Activated CD4-positive, alpha-beta T cell treated with anti-CD3 and anti-CD28 coated beads for 24 hours (primary cell): ENCODE measurements at places on chromosomes 11 and 22.
A peak's percentile ranks its signal among the peaks of the same experiment; 100 is the strongest.

GRCh38 chr11:94657629-94658028, 90.5 kb downstream of the PIWIL4 start:
- no peak for DNase-seq

GRCh38 chr11:73980001-73980961, 2.4 kb downstream of the UCP2 start:
- peak; percentile 43 for DNase-seq

- DNase-seq, result peak; percentile 14
These were observed 3.2 kb upstream of the CACNA1I start for GRCh38 chr22:39567135-39567946.

DNA sequence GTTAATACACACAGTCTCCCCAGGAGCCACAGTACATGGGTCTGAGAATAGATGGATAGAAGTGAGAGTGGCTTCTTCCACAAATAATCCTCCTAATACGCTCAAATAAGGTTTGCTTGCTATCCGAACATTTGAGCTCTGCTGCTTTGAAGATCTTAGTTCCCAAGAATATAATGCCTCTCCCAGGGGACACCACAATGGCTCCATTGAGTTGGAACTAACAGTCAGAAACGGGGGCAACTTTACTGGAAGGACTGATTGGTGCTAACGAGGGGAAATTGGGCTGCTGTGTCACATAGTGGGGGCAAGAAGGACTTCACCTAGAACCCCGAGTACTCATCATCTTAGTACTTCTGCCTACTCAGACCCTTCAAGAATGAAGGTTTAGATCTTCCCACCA, 66.2 kb downstream of the IGLL5 start:
- DNase-seq, result no peak

GRCh38 chr11:15289723-15290122, 175.0 kb downstream of the INSC start:
- DNase-seq, result no peak

DNA sequence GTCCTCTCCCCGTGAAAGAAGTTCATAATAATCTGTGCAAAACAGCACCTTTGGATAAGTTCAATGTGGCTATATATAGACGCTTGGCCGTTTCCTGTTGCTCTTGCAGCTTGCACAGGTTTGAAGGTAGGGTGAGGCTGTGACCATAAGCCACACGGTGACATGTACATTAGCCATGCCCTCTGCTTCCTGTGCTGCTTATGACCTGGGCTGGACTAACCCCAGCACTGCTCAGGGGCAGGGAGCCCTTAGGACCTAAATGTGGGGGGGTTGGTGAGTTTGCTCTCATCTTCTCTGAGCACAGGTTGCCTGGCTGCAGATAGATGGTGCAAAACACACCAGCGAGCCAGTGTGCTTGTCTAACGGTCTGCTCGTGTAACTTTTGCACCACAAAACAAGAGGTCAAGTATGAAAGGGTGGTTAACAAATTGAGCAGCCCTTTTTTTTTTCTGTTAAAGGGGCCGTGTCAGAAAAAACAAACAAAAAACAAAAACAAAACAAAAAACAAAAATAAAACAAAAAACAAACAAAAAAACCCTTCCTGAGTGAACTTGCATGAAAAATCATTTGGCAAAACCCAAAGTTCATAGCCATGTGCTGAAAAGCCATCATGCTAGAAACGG, 37.3 kb downstream of the FLI1 start:
- DNase-seq, result no peak

DNA sequence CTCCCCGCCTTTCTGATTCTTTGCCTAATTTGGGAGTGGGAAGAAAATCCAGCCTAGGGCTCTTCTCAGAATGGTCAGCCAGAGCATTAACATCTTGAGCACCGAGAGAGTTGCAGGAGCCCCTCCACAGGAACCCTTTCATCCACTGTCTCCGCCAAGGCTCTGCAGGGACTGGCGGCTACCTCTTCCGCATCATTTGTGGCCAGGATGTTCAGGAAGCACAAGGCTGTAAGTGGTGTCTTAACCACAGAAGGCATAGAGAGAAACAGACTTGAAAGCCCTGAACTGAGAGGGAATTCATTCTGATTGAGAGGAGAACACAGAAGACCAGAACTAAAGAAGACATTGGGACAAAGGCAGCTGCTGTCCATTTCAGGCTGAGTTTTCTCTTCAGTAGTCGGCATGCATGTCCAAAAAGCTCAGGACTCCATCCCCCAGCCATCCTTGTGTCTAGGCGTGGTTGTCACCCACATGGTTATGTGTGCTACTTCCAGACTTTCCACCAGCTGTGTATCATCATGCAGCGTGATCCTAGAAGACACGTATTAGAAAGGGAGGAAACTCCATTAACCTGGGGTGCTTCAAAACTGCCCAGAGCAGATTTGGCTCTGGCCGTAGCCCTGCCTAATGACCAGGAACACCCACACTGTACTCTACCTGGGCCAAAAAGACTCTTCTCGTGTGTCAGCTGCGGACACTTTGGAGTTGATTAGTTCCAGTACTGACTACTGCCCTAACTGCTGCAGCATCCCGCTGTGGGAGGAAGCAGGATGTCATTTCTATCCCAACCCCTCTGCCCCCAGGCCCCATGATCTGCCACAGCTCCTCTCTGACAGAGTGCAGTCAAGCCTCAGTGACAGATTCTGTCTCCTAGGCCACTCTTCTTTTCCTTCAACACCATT, 725.1 kb downstream of the NTM start:
- DNase-seq, result no peak

GRCh38 chr22:39039306-39040126, 1.1 kb upstream of the APOBEC3F start:
- no peak for DNase-seq

- no peak for DNase-seq
These were observed 174.1 kb downstream of the MN1 start for GRCh38 chr22:27627444-27627833.

DNA sequence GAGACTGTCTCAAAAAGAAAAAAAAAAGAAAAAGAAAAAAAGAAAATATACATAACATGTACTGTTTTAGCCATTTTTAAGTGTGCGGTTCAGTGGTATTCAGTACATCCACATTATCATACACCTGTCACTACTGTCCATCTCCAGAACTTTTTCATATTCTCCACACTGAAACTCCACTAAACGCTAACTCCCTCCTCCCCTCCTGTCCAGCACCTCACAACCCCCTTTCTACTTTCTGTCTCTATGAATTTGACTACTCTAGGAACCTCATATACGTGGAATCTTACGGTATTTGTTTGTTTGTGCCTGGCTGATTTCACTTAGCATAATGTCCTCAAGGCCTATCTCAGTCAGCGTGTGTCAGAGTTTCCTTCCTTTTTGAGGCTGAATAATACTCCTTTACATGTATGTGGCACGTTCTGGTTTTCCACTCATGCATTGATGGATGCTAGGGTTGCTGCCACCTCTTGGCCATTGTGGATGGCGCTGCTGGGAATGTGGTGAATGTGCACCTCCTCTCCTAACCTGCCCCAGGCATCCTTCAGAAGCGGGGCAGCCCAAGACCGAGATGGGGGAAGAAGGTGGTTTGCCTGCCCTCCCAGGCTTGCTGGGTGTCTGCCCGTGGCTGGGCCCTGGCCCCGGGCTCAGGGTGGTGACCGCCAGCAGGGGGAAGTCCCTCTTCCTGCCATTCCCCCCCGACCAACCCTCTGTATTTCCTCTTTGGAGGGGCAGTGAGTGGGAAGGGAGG, 60.5 kb downstream of the BCR start:
- no peak for DNase-seq

- DNase-seq, result no peak
These were observed 4.8 kb downstream of the OAF start for GRCh38 chr11:120215634-120216033.

DNA sequence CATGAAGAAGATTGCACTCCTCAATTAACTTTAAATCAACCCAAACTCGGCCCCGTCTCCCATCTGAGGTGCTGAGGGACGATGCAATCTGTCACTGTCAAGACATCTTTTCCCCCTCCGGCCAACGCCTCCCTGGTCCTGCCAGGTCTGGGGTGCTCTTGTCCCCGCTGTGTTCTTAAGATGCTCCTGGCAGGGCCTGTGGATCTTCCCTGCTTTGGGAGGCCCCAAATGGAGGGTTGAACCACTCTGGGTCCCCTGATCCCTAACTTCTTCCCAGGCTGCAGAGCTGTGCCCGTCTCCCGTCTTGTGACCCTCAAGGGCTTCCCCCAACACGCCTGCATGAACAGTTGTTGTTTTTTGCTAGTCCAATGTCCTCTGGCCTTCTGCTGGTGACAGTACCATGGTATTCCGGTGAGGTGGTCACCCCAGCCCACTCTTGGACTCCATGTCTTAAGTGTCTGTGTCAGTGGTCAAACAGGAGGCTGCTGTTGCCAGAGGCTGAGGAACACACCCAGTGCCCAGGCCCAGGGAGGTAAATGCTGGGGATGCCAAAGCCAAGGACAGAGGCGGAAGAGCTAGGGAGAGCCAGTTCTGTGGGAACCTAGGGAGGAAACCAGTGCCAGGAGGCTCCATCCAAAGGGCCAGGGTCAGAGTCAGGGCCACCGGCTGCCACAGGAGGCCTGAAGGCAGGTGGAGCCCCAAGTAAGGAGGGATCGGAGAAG, 70.6 kb upstream of the SHANK2 start:
- DNase-seq, result no peak

DNA sequence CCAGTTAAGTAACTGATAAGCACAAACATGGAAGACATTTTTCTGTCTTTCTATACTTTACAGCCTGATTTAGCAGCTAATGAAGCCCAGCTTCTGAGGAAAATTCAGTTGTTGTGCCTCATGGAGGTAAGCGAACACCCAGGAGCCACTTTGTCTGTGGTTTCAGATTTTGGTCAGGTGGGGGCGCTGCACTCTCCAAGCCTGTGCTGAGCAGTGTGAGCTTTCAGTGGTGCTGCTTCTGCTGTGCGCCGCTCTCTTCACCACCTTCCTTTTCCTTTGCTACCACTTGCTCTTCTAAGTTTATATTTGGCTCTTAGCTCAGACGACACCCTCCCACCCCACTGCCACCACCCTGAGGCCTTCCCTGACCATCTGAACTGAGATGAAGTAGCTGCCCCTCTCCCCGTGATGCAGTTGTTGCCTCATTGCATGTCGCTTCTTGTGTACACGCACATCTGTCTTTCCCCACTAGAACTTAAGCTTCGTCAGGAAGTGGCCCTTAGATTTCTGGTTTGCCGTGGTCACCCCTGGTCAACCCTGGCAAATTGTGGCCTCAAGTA, 14.0 kb downstream of the PSMD13 start:
- DNase-seq, result peak; percentile 65

- DNase-seq, result no peak
These were observed 46.9 kb upstream of the TP53I11 start for GRCh38 chr11:44997566-44997965.

GRCh38 chr11:21775911-21776310, 417.0 kb upstream of the ANO5 start:
- no peak for DNase-seq

DNA sequence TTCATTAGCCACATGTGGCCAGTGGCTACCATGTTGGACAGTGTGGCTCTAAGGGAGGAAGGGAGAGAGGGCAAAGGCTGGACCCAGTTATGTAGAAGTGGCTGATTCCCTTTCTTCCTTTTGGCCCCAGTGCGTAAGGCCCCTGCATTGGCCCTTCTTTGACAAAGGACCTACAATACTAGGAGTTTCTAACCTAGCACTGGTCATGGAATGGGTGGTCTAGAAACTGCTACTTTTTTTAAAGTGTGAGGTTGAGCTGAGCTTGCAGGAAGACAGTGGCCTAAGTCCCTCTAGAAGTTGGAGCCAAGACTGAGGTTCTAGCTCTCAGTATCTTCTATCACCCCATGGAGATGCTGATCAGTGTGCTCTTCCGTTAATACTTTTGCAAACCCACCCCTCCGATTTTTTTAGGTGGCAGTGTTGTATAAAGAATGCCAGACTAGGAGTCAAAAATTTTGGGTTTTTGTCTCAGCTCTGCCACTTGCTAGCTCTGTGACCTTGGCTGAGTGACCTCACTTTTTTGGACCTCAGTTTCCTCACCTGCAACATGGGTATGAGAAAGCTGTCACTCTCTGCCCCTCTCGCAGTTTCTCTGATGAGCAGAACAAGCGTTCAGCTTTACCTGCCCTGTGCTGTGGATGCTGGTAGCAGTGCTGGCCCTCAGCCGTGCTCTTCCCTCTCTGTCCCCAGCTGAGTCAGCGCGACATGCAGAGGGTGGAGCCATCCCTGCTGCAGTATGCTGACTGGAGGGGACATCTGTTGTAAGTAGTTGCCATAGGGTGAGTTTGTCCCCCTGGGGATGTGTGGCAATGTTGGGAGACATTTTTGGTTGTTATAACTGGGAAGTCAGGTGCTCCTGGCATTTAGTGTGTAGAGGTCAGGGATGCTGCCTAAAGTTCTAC, 6.9 kb downstream of the ACCS start:
- no peak for DNase-seq

DNA sequence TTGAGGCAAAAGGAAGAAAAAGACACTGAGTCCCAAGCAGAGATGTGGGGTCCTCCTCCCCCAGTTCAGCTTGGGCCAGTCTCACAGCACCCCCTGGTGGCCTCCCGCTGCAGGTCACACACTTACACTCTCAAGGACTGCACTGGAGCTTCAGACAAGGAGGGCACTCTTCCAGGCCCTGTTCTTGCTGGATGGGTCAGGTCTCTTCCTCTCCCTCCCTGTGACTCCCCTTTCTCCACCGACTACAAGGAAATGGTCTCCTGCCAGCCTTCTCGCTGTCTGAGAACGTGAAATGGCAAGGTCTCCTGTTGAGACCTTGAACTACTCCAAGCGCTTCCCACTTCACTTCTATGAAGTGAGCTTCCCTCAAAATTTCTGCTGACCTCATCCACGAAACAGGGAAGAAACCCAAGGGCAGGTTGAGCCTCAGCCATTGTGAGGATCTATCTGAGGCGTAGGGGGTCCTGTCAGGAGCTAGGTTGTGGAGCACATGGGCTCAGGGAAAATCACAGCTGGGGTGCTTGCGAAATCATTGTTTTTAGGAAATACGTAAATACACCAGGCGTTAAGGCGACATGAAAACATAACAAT, 11.2 kb upstream of the IGLL1 start:
- DNase-seq, result peak; percentile 38

DNA sequence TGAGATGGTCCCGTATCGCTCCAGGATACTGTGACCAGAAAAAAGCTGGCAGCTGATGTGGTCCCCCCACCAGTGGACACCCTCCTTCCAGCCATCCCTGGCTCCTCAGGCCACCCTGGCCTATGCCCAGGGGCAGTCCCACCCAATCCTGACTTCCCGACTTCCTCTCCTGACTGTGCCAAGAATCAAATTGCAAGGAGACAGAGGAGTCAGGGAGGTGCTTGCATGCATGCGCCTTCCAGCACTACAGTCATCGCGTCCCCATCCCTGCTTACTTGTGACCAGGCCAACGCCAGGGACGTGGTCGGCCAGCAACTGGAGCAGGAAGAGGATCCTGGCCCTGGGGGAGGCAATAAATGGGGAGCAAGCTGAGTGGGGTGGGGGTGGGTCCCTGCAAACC, 3.6 kb upstream of the FREY1 start:
- DNase-seq, result no peak

DNA sequence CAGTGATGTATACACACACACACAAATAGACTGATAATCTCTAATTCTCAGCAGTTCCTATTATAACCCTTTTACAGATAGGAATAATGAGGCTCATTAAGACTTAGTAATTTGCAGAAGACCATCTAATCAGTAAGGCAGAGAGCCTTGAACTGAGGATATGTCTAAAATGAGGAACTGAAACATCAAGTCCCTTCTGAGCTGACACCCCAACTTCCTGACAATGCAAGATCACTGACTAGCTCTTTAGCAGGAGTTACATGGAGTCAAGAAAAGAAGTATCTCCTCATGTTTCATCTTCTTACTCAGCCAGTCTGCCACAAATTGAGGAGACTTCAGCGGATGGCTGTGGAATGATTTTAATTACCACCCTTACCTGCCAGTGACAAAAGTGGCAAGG, 193.0 kb downstream of the MSANTD4 start:
- no peak for DNase-seq

- no peak for DNase-seq
These were observed 2.0 kb downstream of the ZNHIT2 start for GRCh38 chr11:65115361-65116082.

GRCh38 chr22:41910050-41911000, 4.5 kb downstream of the SHISA8 start:
- no peak for DNase-seq
